Activated naive CD4-positive, alpha-beta T cell treated with anti-CD3 and anti-CD28 coated beads, Interleukin-2, amount 10 ng/mL, durations not matched to agents 7 days and 5 days (primary cell): ENCODE measurements at places on chromosomes 3 and 15.

DNA sequence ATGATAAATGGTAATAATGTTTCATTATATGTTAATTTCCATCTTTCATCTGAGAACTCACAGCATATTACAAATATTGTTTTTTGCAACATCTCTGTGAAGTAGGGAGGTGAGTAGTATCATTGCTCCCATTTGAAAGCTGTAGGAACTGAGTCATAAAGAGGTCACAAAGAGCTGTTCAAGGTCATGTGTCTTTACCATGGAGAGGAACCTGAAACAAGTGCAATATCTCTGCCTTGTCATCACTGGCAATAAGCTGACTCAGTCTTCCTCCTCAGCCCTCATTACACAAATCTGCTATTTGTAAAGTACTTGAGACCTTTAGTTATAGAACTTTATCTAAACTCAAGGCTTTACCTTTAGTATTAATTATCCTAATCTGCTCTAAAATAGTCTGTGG, 4.4 kb upstream of the ATP13A4 start:
- DNase-seq, result no peak

DNA sequence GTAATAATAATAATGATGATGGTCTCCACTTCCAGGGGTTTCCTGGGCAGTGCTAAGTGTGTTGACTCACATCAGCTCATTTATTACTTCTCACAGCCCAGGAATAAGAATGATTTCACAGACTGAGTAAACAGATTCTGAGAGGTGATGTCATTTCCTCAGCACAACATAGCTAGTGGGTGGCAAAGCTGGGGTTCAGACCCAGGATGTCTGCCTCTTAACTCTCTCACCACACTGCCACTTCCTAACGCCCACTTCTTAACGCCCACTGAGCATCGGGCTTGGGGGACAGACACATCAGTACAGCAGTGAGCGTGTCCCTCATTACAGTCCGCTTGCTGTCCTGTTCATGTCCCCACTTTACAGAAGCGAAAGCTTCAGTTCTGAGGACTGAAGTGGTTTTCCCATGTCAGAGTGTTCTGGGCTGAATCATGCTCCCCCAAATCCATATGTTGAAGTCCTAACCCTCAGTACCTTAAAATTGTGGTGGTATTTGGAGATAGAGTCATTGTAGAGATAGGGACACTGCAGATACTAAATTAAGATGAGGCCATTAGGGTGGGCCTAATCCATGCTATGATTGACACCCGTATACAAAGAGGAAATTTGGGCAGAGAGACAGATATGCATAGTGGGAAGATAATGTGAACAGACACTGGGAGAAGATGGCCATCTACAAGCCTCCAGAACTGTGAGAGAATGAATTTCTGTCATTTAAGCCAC, 68.0 kb downstream of the ATP2B2 start:
- DNase-seq, result peak; percentile 77

- DNase-seq, result no peak
Measured at GRCh38 chr3:117141812-117142211, 432.2 kb downstream of the TUSC7 start.

DNA sequence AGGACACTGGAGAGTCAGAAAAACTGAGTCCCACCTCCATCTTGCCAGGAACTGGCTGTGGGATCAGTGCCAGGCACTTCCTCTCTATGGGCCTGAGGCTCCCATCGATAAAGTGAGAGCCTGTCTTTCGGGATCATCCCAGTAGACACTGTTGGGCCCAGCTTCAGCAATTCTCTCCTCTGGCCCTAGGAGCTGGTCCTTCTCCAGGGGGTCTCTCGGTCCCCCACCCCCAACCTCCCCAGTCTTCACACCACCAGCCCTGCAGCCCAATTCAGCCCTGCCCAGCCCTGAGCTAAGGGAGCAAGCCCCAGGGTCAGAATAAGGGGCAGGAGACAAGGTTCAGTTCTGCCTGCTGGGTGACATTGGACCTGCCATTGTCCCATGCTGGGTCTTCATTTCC, 4.5 kb upstream of the LCTL start:
- DNase-seq, result no peak

GRCh38 chr3:186200726-186201125, 91.8 kb upstream of the ETV5 start:
- DNase-seq, result no peak
